ENCODE measurements at places on chromosomes 1 and 21.

GRCh38 chr1:164756741-164757140 is 197.8 kb downstream of the PBX1 start:
- DNase-seq: no peak

GRCh38 chr1:168932539-168932938 is 174.0 kb upstream of the ATP1B1 start:
- DNase-seq: no peak

GRCh38 chr1:16324456-16324890 is 27.8 kb downstream of the FBXO42 start:
- peak; percentile 19 for DNase-seq

GRCh38 chr1:101245246-101245927 is 8.6 kb downstream of the S1PR1 start:
- DNase-seq: no peak

DNA sequence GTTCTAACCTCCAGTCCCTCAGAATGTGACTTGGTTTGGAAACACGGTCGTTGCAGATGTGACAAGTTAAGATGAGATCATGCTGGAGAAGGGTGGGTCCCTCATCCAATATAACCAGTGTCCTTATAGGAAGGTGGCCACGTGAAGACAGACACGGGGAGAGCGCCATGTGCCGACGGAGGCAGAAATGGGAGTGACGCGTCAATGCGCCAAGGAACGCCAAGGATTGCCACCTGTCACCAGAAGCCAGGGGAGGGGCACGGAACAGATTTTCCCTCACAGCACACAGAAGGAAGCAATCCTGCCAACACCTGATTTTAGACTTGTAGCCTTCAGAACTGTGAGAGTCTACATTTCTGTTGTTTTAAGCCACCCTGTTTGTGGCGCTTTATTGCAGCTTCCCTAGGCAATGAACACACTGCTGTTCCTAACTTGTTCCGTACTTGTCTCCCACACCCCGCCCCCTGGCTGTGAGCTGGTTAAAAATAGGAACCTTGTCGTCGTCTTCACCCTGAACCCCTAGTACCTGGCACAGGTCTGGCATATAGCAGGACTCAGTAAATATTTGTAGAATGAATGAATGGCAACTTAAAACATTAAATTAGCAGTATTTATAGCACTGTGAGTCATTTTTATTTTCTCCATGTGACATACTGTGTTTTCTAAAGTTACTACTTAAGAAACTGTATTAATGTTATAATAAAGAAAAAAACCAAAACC is 14.2 kb downstream of the RIMS3 start:
- no peak for DNase-seq

DNA sequence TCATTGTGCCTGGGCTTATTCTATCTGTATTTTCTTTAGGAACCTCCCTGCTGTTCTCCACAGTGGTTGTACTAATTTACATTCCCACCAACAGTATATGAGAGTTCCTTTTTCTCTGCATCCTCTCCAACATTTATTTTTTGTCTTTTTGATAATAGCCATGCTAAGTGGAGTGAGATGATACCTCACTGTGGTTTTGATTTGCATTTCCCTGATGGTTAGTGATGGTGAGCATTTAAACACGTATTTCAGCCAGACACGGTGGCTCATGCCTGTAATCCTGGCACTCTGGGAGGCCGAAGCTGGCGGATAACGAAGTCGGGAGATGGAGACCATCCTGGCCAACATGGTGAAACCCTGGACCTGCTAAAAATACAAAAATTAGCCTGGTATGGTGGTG is 57.9 kb downstream of the SLAMF6 start:
- no peak for DNase-seq

- DNase-seq: no peak
These were observed 27.7 kb downstream of the ERO1B start for GRCh38 chr1:236253918-236254637.

GRCh38 chr1:231241750-231242149 is 738 bp downstream of the GNPAT start:
- peak; percentile 27 for DNase-seq

DNA sequence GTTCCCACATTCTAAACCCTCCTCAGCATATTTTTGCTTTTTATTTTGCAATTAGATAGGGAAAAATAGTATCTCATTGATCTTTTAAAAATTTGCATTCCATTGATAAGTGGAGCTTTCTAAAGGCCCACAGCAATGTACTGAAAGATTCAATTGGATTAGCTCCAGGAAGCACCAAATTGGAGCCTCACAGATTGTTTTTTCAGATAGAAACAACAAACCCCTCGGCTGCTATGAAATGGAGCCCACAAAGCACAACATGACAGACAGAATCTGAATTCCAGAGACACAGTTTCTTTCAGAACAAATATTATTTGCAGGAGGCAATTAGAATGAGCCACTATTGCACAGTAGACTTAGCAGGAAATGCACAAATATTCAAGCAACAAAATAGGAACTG is 58.9 kb upstream of the KIF26B start:
- DNase-seq: no peak

DNA sequence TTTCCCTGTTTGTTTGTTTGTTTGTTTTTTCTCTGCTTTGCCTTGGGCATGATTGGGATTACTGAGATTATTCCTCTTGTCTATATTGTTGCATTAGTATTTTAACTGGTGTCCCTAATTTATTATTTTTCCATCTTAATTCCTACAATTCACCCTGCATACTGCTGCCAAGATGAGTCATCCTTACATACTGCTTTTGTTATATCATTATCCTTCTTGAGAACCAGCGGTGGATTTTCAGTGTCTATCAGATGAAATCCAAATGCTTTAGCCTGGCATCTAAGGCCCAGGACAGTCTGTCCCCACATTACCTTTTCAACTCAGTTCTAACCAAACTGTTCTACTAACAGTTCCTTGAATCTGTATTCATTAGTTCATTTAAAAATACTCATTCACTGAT is 101.7 kb downstream of the OLFML2B start:
- no peak for DNase-seq

GRCh38 chr1:225460737-225461532 is 33.1 kb upstream of the LBR start:
- no peak for DNase-seq

- no peak for DNase-seq
These were observed 105.0 kb upstream of the SPAG17 start for GRCh38 chr1:118290046-118290445.

GRCh38 chr21:20418353-20418752 is 579.9 kb upstream of the NCAM2 start:
- no peak for DNase-seq

DNA sequence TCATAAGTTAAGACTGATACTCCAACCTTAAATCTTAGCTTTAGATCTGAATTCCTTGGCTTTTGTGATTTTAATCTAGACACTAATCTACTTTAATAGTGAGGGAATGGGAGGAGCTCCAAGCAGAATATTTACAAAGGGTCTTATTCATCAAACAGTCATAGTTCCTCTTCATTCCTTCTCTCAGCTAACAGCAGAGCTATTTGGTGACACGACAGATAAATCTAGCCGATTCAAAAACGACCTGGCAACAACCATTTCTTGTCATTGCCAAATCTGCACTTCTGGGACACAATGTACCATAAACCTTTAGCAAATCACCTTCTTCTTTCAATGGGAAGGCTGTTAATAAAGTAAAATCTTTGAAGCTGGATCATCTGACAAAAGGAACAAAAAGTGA is 52.8 kb upstream of the FOXD3 start:
- DNase-seq: no peak

DNA sequence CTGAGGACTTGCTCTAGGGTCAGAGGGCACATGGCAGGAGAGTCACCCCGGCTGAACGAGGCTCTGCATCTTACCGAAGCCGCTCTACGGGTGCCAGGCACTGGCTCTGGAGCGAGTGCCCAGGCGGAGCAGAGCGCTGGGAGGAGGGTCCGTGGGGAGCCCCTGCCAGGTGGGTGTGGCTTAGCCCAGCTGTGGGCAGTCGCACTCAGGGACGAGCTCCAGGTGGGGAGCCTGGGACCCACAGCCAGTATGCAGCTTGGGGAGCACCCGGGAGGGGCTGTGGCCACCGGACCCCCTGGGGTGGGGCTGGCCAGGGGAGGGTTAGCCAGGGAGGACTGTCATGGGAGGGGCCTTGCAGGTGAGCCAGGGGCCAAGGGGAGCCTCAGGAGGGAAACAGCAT is 3.8 kb downstream of the AGRN start:
- no peak for DNase-seq

DNA sequence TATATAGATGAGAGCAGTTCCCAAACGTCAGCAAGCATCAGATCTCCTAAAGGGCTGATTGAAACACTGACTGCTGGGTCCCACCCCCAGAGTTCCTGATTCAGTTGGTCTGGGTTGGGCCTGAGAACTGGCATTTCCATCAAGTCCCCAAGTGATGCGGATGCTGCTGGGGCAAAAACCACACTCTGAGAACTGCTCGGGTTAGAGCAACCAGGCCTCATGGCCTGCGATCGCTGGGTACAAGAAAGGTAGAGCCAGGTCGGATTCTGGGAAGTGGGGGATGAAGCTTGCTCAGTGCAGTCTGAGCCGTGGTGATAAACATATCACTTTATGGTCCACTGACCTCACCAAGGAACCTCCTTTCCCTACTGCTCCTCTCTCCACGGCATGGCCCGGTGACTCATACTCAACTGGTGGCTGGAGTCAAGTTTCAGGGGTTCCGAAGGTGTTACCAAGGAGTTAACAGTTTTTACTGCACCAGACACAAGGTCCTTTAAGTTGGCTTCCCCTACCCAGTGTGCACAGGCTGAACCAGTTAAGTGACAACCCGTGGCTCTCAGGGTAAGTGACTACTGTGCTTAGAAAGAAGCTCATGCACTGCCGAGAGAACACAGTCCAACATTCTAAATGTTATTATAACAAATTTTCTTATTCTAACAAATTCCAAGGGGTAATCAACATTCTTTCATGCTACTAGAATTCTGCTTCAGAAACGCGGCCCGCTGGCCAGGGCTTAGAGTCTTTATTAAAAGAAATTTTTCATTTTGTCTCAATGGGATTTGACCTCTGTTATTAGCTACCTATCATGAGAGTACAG is 153.5 kb downstream of the TGFBR3 start:
- DNase-seq: no peak

DNA sequence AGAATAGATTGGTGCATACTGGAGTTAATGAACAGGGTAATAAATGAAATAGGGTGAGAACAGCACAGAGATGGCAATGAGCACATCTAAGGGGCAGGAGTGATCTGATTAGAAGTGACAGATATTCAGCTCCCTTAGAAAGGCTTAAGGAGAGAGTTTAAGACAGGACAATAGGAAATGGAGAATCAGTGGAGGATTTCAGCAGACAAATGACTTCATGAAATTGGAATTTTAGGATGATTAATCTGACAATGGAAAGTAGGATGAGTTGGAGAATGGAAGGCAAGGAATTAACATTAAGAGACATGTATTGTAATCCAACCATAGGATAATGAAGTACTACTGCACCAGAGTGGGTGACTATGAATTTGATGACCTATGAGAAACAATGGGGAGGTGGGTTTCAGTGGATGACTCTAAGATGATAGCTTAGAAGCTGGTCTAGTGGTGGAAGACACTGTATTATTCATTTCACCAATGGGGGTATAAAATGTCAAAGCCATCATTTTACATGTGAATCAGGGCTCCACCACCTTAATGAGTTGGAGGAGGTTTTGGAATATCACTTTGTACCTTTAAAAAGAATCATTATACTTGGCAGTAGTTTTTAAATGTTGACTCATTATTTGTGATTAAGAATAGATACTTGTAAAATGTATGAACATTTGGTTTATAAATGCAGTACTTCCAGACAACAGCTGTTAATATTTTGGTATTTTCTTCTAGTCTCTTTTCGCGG is 139.1 kb downstream of the PLA2G4A start:
- no peak for DNase-seq

- no peak for DNase-seq
These were observed 84.9 kb downstream of the PTPN14 start for GRCh38 chr1:214466403-214467077.

DNA sequence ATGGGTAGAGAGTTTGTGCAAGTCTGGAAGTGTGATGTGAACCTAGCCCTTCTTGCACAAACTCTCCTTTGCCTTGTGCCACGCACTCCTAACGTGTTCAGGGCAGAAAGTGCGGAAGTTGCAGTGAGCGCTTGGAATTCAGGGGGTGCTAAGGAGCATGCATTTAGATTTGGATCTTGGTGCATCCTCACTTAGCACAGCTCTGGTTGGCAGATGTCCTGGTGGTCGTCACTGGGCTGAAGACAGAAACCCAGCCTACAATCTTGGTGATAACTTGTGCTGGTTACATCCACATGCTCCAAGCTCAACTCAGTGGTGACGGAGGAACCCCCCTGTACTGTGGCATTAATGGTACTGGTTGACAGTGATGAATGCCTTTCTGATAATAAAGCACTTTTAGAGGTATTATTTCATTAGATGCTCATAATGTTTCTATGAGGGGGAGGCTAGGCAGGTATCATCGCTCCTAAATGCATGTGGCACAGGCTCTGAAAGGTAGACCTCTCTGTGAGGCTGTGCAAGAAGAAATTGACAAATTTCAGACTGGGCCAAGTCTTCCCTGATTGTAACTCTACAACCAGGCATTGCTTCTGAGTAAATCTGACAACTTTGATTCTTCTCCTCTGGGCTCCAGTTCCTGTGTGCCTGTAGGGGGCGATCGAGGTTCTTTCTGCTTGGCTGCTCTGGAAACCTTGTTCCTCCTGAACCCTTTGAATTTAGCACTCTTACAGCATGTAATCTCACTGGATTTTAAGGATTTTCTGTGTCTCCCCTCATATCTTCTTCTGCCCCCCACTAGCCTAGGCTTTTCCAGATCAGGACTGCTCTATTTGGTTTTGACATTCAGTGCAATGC is 40.6 kb downstream of the MAPKAPK2 start:
- DNase-seq: no peak

- no peak for DNase-seq
These were observed 55.9 kb downstream of the DAB1 start for GRCh38 chr1:57367945-57368344.

- DNase-seq: no peak
These were observed 14.3 kb downstream of the SMG5 start for GRCh38 chr1:156268336-156268735.

DNA sequence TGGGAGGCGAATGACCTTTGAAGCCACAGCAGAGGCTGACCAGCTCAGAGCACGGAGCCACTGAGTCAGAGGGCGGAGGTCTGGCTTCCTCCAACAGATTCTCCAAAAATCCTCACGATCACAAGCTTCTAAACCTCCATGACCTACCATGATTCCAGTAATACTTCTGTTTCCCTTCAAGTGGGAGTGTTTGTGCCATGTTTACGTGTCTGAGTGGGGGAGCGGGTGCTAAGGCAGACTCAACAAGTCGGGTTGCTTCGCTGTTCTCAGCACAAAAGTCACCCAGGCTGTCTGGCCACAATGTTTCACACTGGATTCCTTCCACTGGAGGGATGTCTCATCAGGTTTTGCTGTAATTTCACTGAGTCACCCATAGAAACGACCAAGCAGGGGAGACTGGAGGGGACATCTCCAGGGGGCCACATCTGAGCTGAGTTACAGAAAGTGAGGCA is 86.2 kb downstream of the SLC66A1 start:
- DNase-seq: no peak

GRCh38 chr1:61992257-61992656 is 202.4 kb upstream of the L1TD1 start:
- DNase-seq: no peak

DNA sequence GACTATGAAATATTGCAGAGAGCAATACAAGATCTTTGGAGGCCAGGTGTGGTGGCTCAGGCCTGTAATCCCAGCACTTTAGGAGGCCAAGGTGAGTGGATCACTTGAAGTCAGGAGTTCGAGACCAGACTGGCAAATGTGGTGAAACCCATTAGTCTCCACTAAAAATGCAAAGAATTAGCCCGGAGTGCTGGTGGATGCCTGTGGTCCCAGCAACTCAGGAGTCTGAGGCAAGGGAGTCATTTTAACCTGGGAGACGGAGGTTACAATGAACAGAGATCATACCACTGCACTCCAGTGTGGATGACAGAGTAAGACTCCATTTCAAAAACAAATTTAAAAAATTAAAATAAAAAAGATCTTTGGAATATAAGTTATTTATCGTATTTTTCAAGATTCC is 76.6 kb downstream of the PRKAB2 start:
- DNase-seq: no peak

Measured in muscle of arm (tissue), 14 donors.